ENCODE measurements at places on chromosomes 5 and 9.

GRCh38 chr5:8585230-8586018 lies 716.5 kb downstream of the MTRR start:
- no peak for DNase-seq

DNA sequence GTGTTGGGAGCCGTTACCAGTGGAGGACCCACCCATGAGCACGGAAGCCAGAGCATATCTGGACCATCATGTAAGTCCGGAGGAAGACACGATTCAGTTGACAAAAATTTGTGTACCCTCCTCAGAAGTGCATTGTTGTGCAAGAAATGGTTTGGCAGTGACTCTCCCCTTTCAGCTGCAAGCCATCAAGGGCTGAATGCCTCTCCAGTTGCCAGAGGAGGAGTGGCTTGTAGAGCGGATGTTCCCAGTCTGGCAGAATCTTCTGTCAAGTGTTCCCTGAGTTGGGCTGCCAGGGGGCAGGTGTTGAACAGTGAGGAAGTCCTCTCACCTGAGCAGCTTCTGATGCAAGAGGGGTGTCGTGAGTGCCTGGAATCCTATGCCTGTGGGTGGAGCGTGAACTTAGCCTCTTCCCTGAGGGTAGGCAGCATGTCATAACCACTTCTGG lies 27.6 kb upstream of the CDKN2AIPNL start:
- DNase-seq, result no peak

GRCh38 chr5:72166070-72166979 lies 59.0 kb downstream of the MAP1B start:
- DNase-seq, result no peak

GRCh38 chr5:375336-375920 lies 53.9 kb downstream of the AHRR start:
- peak; percentile 17 for DNase-seq

GRCh38 chr9:129177443-129177790 lies 644 bp downstream of the IER5L start:
- no peak for DNase-seq

DNA sequence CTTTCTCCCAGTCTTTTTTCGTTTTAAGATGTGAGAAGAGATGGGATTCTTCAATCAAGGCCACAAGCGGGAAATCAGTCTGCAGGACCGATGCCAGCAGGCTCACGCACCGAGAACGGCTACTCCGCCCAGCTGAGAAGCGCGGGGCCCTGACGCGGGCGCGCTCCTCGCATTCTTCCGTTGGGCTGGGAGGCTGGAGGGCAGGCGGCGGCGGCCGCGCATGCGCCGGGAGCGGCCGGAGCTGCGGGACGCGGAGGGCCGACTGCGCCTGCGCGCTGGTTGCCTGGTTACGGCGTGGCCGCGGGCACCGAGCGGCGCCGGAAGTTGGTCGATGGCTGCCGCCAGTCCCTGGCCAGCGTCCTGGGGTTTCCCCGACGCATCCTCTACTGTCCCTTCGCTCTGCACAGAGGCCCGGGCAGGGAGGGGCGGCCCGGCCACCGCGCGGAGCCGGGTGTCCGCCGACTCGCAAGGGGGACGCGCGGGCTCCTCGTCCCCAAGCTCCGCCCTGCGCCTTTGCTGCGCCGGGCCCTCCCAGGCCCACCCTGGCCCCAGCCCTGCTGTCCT lies 831 bp upstream of the SEC16A start:
- DNase-seq, result peak; percentile 97

GRCh38 chr9:71955300-71955915 lies 44.0 kb downstream of the C9orf85 start:
- DNase-seq, result no peak

Data from stimulated activated CD4-positive, alpha-beta T cell treated with anti-CD3 and anti-CD28 coated beads, Interleukin-2, amount 100 ng/mL, for 24 hours (primary cell).